ENCODE measurements at places on chromosomes 12 and 14.
A peak's percentile ranks its signal among the peaks of the same experiment; 100 is the strongest.

DNA sequence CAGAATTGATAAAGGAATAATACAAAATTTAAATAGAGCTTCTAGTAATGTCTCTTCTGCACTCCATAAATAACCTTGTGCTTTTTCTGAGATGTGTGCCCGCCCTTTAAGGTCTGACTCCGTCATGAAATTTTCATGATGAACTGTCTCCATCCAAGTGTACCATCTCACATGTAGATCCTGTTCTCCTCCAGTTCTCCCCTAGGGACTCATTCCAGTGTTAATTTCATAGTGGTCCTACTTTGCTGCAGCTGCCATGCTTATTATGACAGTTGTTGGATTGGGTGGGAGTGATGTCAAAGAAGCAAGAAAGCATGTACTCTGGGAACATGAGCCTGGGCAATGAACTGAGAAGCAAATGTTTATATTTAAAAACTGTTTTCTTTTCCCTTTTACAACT is 442.5 kb upstream of the PDE3A start:
- DNase-seq = no peak

GRCh38 chr12:52259657-52260243 is 14.7 kb upstream of the KRT86 start:
- no peak for DNase-seq

- DNase-seq = peak; percentile 66
These were observed 4.1 kb downstream of the CKB start for GRCh38 chr14:103518422-103519042.

- DNase-seq = peak; percentile 48
These were observed 21.0 kb upstream of the CCND2 start for GRCh38 chr12:4252601-4253000.

DNA sequence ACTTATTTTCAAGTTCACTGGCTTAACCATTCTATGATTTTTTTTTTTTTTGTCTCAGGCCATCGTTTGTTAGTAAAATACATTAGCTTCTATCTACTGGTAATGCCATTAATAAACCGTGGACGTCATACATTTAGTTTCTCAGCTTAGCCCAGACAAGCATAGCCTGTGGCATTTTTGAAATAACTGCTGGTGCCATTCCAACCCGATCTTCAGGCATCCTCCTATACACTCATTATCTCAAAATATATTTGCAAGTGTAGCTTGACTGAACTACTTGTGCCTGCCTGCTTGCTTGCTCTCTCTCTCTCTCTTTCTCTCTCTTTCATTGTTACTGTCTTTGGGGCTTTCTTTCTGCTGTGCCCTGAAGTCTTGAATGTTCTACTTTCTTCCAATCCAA is 12.7 kb upstream of the MBIP start:
- no peak for DNase-seq

DNA sequence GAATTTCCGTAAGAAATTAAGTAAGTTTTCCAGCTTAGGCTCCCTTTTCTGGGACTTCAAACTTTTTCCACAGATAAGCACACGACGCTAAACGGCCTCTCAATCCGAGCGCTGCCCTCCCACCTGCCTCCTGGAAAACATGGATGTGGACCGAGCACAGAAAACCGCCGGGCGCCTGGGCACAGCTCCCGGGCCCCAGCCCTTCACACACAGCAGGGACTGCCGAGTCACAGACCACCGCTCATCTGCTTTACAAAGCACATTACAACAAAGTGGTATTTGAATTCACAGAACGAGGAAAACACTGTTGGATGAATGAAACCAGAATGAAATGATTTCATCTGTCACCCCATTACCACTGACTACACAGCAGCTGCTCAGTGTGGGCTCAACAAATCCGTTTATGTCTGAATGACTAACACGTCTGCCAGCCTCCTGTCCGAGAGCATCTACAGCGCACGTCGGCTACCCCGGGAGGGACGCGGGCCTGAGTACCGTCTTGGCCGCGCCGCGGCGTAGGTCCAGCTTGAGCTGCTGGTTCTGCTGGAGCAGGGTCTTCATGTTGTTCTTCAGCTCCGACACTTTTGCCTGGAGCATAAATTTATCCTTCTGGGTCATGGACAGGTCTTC is 13.1 kb upstream of the ANKLE2 start:
- DNase-seq = no peak

DNA sequence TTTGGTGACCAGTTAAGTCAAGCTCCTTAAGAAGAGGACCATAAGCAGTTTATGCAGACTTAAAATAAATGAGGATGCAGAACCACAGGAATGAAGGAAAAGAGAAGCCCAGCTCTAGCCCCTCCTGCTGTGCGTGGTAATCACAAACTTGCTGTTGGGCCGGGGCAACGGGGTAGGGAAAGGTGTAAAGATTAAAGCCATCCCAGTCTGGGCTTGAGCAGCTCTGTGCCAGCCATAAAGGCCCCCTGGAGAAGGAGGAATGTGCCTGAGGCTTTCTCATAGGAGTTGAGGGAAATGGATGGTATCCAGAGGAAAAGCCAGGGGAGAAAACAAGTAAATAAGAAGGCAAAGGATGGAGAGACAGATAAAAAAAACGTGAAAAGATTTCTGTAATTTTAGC is 25.1 kb downstream of the TEP1 start:
- no peak for DNase-seq

DNA sequence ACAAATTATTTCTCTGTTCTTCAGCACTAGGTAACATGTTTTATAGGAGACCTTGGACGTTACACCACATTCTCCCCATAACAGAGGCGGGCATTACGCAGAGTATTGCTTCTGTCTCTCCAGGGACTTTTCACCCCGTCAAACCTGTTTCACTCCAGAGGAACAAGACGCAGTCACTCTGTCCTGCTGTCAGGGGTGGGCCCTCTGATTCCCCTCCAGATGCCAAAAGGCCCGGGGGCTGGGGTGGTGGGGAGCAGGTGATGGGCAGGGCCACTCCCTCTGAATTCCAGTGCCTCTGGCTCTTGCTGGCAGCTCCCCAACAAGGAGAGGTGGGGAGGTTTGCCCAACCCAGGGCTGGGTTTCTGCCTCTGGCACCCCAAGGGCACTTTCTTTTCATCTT is 71.9 kb downstream of the NTF3 start:
- DNase-seq = no peak

GRCh38 chr14:79510659-79511058 is 700.6 kb downstream of the DIO2 start:
- no peak for DNase-seq

DNA sequence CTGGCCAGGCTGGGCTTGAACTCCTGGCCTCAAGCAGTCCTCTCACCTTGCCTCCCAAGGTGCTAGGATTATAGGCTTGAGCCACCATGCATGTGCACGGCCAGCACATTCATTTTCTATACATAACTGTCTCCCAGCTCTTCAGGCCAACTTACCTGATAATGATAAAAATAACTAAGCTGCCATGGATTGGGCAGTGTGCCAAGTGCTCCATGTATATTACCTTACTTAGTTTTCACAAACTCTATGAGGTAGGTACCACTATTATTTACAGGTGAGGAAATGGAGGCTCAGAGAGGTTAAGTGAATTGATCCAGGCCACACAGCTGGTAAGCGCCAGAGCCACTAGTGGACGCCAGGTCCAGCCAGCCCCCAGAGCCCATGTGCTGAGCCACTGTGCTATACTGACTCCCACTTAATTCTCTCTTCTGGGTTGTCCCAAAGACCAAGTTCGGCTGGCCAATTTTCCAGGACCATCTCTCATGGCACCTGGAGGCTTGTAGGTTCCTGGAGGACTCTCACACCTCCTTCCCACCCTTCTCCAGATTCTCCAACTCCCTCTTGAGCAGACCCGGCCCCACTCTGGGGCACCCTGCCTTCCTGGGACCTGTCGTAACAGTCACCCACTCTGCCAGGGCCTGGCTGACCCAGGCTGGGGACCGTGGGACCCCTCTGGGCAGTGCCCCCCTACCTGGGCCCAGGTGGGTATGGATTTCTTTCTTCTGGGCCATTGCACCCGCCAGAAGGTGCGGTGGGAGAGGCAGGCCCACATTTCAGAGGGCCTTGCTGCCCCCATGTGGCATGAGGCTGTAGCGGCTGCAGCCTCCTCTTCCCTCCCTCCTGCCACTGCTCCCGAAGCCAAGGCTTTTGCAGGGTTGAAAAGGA is 30.2 kb upstream of the CIPC start:
- DNase-seq = peak; percentile 63

- no peak for DNase-seq
These were observed 590.5 kb upstream of the LRFN5 start for GRCh38 chr14:41016213-41016612.

DNA sequence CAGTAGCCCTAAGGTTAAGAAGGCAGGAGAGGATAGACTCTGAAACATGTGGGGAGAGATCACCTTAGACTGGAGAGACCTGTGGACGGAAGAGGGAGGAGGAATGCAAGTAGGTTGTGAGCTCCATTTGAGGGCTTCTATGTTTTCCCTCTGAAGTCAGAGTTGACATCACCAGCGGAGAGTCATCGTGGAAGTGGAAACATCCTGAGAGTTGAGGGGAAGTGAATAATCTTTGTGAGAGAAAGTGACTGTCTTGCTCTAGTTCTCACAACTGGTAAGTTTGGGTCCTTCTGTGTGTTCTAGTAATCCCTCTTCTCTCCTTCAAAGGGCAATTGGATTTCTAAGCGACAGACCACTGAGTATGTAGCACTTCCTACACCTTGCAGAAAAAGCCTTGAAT is 103.6 kb upstream of the CCND2 start:
- no peak for DNase-seq

DNA sequence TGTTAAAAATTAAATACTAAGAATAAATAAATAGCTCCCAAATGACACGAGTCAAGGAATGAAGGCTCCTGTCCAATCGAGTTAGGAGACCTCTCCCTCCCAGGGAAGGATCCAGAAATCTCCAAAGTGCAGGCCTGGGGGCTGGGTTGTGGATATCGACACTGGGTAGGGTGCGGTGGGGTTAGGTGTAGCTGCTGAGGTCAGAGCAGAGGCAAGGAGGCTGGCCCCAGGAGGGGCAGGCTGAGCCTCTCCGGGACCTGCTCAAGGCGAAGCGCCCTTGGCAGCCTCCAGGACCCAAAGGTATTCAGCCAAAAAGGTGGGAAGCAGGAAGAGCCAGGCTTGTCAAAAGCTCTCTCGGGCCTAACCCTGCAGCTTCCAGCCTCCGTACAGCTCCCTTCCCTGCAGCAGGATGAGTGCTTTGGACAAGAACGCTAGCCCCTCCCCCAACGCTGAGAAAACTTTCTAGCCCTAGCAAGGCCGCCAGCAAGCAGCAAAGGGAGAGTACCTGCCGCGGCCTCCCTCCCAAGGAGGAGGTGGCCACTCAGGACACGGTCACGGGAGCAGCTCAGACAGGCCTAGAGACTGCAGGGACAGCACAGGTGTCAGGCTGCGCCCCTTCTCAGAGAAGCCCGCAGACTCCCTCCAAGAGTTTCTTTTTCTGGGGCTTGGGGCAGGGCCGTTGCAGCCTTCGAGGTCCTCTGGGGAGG is 3.7 kb upstream of the PNMA1 start:
- no peak for DNase-seq

- peak; percentile 55 for DNase-seq
These were observed 716 bp downstream of the RIOX1 start for GRCh38 chr14:73491256-73492042.

DNA sequence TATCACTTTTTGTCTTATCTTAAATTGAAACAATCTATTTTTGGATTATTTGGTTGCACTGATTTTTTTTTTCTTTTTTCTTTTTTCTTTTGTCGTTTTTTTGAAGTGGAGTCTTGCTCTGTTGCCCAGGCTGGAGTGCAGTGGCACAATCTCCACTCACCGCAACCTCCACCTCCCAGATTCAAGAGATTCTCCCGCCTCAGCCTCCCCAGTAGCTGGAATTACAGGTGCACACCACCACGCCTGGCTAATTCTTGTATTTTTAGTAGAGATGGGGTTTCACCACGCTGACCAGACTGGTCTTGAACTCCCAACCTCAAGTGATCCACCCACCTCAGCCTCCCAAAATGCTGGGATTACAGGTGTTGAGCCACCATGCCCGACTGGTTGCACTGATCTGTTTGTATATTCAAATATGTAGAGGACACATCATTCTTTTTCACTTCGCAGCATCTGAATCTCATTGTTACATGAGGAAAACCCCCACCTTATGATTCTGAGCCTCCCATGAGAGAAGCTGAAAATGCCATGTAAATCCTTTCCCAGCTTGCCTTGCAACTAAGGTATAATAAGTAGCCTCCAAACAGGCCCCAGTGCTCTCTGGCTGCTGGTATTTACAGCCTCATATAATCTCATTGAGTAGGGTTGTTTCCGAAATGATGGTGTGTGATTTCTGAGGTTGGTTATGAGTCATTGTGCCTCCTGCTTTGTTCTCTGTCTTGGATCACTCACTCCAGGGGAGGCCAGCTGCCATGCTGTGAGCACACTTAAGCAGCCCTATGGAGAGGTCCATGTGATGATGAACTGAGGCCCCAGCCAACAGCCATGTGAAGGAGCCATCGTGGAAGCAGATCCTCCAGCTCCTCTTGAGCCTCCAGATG is 5.2 kb upstream of the HSP90B1 start:
- DNase-seq = no peak

GRCh38 chr12:61584943-61585342 is 675.3 kb upstream of the USP15 start:
- no peak for DNase-seq

DNA sequence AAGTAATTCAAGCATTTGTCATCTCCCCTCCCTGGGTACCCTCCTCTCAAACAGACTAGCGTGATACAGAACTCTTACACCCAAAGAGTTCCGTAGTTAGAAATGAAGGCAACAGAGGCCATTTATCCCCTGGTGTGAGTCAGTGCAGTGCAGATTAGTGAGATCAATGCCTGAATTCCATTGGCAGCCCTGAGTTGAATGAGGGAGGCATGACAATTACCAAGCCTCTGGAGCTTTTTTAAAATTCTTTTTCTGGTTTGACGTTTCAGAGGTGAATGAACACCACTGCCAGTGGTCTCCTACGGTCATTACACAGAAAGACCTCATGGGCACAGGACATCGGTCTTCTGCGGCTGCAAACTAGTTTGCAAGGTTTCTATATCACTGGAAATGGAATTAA is 94.4 kb downstream of the PRIMA1 start:
- DNase-seq = no peak

- DNase-seq = no peak
These were observed 7.8 kb downstream of the RNASE1 start for GRCh38 chr14:20794644-20795369.

DNA sequence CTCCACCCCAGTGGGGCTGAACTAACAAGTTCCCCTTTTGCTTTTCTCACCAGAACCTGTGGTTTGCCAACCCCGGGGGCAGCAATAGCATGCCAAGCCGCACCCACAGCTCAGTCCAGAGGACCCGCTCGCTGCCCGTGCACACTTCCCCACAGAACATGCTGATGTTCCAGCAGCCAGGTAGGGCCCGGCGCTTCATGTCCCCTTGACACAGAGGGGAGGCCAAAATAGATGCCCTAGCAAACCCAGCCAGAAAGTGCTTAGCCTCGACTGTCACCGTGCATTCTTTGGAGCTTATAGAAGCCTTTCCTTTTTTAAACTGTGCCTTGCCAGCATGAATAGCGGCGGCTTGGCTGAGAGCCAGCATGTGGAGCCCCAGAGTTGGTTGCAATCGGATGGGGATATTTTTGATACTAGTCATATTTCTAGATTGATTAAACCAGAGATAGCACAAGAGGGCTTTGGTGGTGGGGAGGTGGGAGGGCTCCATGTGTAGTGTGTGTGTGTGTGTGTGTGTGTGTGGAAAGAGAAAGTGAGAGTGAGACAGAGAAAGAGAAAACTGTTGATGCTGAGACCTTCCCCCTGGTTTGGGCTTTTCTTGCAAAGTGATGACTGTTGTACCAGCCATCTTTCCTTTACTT is 126.1 kb downstream of the GCH1 start:
- peak; percentile 70 for DNase-seq

Data from left ventricle myocardium inferior (tissue), 1 donor.